ENCODE measurements at places on chromosomes 2 and 18.

- DNase-seq = no peak
Measured at GRCh38 chr2:227198866-227199265, 34.4 kb downstream of the COL4A3 start.

- DNase-seq = no peak
Measured at GRCh38 chr2:46351750-46352138, 54.5 kb downstream of the EPAS1 start.

DNA sequence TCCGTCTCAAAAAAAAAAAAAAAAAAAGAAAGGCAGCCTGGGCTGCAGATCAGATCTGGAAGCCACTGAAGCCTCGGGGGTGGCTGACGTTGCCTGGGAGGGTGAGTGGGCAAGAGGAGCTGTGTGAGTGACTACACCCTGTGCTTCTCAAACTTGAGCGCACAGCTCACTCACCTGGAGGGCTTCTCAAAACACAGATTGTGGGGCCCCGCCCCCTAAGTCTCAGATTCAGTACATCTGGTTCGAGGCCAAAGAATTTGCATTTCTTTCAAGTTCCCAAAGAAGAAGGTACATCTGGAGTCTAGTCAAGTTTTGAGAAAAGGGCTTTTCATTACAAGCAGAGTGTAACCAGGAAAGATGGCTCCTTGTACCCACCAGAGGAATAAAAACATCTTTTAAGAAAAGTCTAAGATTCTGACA is 97.7 kb upstream of the CAB39 start:
- no peak for DNase-seq

- DNase-seq = no peak
Measured at GRCh38 chr2:177984749-177985148, 87.8 kb downstream of the PDE11A start.

GRCh38 chr2:24147364-24147763 is 24.1 kb downstream of the FAM228B start:
- DNase-seq = no peak

GRCh38 chr2:174535083-174535482 is 48.3 kb upstream of the GPR155 start:
- DNase-seq = no peak

GRCh38 chr2:23801396-23801795 is 125.5 kb downstream of the ATAD2B start:
- no peak for DNase-seq

- no peak for DNase-seq
Measured at GRCh38 chr18:58649966-58650816, 21.1 kb upstream of the MALT1 start.

DNA sequence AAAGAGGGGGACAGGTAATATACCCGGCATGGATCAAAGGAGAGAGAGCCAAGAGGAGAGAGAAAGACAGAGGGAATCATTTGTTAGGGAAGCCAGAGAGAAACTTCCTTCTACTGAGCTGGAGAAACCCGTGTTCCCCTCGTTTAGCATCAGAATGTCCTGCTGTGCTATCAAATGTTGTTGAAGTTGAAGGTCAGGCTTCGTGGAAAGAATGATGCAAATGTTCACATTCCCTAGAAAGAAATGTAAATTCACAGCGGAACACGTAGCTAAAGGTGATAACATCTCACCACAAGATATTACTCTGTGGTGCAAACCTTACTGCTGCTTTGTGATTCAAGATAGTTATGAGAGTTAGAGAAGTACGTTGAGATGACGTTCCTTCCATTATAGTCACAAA is 258.1 kb downstream of the LNPK start:
- no peak for DNase-seq

Measured in NK-92 treated with Interleukin-12 subunit alpha and Interleukin-12 subunit beta, amount 100 ng/mL, for 24 hours (cell line).